ENCODE measurements at places on chromosomes 12 and 14.

DNA sequence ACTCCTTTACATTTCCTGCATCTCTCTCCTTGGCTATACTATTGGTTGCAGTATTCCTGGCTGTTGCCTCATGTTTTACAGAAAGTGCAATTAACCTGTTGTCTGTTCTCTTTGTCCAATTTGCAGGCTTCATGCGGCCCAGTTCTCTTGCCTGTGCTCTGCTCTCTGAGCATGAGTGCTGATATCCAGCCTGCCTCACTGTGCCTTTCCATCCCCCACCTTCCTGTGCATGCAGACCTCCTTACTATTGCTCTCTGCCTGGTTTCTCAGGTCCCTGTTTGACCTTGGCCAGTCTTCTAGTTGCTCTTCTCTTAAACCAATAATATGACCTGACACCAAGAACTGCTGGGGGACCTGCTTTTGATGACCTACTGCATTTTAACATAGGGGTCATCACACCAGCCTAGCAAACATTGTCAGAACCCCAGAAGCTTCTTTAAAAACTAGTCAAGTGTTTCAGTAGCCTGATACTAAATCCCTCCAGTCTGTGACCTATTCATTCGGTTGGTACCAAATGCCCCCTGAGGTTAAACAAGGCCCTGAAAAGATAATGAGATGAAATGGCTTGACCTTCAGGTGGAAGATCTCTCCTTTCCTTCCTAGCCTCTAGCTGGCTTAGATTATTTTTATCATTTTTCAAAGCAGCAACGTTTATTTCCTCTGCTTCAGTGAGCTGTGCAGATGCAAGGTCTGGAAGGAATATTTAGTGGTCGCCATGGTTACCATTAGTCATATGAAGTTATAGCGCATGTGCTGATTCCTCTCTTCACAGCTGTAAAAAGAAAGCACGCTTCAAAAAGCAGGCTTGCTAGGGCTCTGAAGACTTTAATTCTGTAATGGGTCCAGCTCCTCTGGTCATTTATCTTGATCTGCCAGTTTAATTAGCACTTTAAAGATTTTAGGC is 216.5 kb downstream of the PHLDA1 start:
- no peak for DNase-seq

- DNase-seq = no peak
Observed at GRCh38 chr12:49518914-49519573, 19.8 kb upstream of the KCNH3 start.

DNA sequence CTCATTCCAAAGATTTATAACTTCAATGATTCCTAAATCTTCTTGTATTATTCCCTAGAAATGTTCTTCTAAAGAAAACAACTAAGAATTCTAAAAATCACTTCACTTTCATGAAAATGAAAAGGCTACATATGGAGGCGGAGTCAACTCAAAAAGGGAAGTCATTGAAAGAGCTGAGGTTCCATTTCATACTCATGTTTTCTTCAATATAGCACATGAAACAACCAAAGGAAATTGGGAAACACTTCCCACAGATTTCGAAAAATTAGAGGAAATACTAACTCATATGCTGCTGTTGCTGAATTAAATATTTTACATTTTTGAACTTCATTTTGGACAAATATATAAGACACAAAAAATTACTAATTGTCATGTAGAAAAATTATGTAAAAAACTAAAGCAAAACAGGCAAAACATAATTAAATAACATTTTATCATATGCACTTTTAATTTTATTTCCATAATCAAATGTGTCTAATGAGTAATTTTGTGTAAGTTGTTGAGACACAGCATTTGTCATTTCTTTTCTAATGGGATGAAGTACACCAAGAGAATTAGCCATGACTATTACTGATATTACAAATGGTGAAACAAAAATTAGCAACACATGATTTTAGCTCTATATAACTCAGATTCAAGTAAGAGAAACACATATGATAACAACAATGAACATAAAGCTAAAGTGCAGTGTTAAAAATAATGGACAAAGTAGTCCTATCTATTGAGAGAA is at the start of gene CD163:
CD163 (minus strand) TSS at position 92 of the 730 bp plus-strand sequence; CDS start at position 5, 87 bp downstream.
- no peak for DNase-seq

GRCh38 chr12:56257491-56258067 is 605 bp downstream of the ANKRD52 start:
- DNase-seq = no peak

DNA sequence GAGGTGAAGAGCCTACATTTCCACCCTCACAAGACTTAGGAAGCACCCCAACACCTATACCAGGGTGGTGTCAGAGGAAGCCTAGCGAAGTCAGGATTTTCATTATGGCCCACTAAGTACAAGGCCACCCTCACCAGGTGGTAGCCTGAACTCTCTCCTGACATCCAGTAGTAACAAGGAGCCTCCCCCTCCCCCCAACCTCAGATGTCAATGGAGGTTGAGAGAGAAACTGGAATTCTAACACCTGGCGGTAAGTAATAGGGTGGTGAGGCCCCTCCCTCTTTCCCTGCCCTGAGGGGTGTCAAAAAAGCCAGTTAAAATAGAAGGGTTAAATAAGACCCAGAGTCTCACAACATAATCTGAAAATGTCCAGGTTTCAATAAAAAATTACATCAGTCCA is 37.6 kb downstream of the SINHCAF start:
- no peak for DNase-seq

- no peak for DNase-seq
Observed at GRCh38 chr12:28585146-28585545, 394.9 kb downstream of the CCDC91 start.

- no peak for DNase-seq
Observed at GRCh38 chr14:46352844-46353243, 298.7 kb downstream of the RPL10L start.

DNA sequence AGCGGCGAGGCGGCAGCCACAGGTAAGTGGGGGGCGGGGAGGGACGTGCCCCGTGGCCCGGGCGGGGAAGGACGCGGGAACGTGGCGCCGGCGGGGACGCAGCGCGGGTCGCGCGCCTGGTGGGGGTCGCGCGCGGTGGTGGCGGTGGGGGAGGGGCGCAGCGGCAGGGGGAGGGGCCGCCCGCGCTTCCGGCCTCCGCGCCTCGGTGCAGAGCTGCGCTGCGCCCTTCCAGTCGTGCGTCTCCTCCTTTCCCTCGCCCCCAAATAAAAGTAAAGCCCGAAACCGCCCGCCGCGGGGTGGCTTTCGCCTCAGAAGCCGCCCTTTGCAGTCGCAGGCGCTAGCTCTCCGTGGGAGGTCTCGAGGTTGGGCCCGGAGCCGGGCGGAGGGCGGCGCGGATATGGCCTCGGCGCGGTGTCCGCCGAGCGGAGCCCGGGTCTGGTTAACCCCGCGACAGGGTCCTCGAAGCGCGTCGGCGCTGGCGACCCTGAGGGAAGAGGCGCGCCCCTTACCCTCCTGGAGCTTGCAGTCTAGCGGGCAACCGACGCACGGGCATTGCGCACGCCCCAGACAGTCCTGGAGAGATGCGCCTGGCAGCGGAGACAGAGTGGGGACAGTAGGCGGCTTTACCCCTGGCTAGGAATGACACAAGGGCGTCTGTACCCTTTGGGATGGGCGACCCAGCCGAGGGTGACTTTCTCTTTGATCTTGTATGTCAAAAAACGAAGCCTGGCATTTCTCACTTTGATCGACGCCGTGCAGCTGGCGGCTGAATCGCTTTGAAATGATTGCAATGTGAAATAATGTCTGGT is 589 bp downstream of the ATF1 start:
- DNase-seq = no peak

DNA sequence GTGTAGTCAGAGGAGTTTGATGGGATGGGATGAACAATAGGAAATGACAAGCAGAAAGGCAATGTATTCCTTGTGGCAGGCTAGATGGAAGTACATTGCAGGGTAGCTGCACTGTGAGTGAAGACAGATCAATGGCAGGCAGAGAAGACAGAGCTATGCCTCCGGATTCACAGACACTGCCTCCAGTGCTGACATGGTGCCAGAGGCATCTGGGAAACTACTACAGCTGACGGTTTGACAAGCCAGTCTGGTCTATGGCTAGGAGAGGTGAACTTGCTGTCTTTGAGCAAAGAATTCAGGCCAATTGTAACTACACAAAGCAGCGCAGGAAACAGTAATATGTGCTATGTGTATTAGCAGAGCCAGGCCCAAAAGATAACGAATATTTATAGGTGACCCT is 193.5 kb downstream of the DIO2 start:
- no peak for DNase-seq

- DNase-seq = no peak
Observed at GRCh38 chr14:54332490-54332889, 64.3 kb upstream of the CDKN3 start.

DNA sequence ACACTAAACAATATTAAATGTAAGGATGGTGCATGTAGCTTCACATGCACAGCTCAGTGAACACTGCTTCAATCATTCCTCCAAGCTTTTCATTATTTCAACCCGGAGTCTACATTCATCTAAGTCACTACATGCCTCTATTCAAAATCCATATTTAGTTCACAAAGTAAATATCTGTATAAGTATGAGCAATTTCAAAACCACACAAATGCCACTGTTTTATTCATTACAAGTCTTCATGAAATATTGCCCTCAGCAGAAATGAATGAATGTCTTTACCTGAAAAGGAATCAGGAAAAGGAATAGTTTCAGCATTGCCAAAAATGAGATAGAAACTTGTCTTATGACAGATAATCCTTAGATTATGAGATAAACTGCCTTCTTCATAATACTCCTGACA is 149.4 kb downstream of the SLC38A4 start:
- no peak for DNase-seq

DNA sequence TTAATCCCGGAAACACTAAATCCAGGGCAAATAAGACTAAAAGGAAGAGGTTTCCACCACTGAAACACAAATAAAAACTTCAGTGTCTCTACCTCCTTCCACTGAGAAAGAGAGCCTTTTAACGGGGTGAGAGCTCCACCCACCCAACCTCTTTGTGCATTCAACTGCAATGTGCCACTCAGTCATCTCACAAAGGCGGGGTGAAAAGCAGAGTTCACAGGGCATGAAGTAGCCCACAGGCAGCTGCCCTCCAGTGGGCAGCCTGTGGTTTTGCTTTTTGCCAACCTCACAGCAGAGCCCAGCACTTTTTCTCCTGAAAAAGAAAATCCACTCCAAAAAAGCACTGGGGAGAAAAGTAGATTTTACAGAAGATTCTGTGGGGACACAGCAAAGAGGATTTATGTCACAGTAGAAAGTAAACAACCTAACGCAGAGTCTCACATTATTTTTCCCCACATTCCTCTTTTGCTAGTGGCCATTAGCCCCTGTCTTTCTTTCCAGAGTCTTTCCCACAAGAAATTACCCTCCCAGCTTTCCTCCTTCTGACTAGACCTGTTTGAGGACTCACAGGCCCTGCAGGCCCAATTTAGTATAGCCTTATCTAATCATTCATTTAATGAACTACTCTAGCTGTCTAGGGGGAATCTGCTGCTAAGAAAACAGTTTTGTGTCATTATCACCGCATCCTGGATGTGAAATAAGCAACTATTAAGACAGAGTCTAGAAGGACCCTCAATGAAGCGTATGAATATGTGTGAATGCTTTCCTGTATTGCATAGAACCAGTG is 753.8 kb upstream of the FOXG1 start:
- no peak for DNase-seq

Measured in NCI-H2029 treated with DMSO at 0.1 percent for 48 hours (cell line).